IMR-90 (cell line): ENCODE measurements at places on chromosomes 3 and 15.

GRCh38 chr15:68812597-68813431, 7.9 kb downstream of the ANP32A start:
- DNase-seq: no peak

DNA sequence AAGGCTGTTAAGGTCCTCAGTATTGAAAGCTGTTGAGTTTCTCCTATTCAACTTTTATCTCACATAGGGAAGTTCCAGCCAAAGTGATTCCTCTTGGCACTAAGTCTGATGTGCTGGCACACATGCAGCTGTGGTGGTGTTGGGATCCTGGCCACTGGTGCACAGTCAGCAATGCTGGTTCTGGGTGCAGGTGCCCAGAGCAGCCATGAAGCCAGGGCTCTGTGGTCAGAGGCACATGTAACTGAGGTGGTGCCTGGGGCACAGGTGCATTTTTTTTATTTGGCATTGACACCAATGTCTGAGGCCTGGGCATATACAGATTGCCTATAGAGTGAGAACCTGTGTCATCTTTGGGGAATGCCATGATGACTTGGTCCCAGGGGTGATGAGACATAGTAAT, 271.4 kb downstream of the POLQ start:
- no peak for DNase-seq

DNA sequence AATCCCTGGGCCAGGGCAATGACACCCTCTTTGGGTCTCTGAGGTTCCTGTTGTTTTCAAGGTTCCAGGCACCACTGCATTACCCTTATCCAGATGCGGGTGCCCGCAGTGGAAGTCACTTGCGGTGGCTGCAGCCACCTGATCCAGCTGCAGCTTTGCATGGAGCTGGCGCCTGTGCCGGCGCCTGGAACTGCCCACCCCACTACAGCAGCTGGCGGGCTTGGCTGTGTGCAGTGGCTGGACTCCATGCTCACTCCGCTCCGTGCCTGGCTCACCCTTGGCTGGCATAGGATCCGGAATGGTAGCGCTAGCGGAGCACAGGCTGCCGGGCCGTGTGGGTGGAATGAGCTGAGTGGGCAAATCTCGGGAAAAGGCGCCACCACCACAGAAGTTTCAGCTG, 832.6 kb upstream of the CADM2 start:
- DNase-seq: no peak

DNA sequence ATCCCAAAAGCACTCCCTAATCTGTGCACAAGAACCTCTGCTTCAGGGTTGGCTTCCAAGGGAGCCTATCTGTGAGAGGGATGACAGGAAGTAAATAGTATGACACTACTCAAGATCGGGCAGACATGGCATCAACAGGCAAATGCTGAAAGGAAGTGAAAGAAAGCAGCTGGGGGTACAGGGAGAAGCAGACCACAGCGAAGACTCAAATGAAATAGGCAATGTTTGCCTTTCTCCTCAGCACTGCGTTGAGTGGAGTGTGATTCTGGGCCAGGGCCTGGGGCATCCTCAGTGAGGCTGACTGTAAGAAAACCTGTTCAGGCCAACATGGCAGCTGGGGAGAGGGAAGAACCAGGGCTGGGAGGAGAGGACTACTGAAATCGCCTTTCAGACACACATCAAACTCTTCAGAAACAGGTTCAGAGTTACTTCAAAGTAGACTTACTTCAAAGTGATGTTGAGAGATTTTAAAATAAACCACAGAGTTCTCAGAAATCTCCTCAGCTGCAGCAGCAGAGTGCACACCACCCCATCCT, 96.6 kb downstream of the SLC9A9 start:
- DNase-seq: no peak

- DNase-seq: peak; percentile 31
Observed at GRCh38 chr3:73601481-73601880, 23.3 kb downstream of the PDZRN3 start.

- peak; percentile 6 for DNase-seq
Observed at GRCh38 chr3:127135241-127136023, 57.5 kb upstream of the PRR23E start.

GRCh38 chr3:52537165-52537620, 788 bp downstream of the UQCC5 start:
- no peak for DNase-seq

DNA sequence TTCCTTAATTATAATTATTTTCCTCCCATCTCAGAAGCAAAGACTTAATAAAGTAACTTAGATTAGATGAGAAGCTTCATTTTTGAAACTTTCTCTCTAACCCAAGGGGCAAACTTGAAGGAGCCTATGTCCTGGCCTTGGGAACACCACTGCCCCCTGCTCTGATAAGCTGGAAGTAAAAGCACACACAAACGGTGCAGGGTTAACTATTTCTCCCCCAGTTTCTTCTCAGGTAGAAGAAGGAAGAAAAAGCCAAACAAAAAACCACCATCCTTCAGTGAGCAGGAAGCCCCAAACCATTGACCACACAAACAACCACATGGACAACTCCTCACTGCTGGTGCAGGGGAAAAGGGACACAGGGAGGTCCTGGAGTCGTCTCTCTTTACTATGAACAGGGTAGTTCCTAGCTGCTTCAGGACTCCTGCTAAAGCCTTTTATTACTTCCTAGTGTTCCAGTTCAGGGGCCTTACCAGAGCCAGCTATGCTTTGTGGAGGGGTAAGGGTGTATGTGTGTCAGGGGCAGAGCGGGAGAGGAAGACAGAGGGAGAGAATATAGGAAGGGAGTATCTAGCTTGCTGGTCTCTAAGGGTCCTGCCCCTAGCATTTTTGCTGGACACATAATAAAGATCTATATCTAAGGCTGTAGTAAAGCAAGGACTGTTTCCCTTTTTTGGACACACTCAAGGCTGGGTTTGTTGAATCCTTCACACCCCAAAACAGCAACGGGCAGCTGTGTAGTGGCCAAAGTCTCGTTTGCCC, 94.0 kb upstream of the UMPS start:
- no peak for DNase-seq

- no peak for DNase-seq
Observed at GRCh38 chr15:69591905-69592508, 139.4 kb downstream of the RPLP1 start.

- no peak for DNase-seq
Observed at GRCh38 chr3:72633534-72633933, 214.7 kb downstream of the SHQ1 start.

- peak; percentile 71 for DNase-seq
Observed at GRCh38 chr15:71448688-71449114, 333.4 kb downstream of the THSD4 start.

- DNase-seq: no peak
Observed at GRCh38 chr3:40068636-40069035, 240.9 kb upstream of the EIF1B start.

GRCh38 chr15:95194746-95195145, 963.4 kb downstream of the MCTP2 start:
- no peak for DNase-seq

DNA sequence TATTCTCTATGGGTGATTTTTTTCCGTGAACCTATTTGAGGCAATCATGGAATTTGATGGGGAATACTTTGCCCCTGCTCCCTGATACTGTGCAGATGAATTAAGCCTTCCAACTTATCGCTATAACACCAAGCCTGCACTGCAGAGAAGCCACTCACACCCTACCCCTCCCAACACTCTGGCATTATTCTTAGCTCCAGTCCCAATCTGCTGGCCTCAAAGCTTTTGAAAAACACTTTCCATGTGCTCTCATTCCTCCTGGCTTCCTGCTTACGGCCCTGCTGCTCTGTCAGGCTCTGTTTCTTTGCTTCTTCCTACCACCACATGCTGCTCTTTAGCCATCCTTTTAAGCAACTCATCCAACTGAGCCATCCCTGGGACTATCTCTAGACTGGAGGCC, 327.8 kb upstream of the SLCO3A1 start:
- DNase-seq: no peak

DNA sequence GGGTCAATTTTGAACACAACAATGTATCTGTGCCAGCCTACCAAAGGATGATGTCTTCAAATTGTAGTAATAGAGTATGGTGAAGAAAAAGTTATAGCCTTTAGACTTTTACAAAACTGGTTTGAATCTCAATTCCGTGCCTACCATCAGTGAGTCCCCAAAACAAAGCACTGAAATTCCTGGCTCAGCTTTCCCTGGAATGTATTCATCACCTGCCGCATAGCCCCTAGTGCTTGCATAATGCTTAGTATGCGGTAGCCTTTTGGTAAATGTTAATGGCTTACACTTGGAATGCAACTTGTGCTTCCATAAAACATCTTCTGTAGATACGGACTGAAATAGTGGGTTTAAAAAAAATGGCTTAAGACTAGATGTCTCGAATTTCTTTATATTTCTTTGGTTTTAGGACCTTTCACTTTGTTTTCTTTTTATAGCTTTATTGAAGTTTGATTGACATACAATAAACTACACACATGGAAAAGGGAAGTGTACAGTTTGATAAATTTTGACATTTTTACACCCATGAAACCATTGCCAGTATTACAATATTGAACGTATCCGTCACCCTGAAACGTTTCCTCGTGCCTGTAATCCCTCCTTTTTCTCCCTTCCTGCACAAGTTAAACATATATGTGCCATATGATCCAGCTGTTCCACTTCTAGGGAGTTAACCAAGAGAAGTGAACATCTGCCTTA, 12.1 kb downstream of the SACM1L start:
- no peak for DNase-seq

GRCh38 chr15:94075349-94075748, 156.0 kb upstream of the MCTP2 start:
- DNase-seq: peak; percentile 4

- DNase-seq: no peak
Observed at GRCh38 chr15:79364571-79365240, 53.8 kb downstream of the TMED3 start.

GRCh38 chr3:127803619-127804018, 18.7 kb downstream of the MGLL start:
- peak; percentile 98 for DNase-seq

DNA sequence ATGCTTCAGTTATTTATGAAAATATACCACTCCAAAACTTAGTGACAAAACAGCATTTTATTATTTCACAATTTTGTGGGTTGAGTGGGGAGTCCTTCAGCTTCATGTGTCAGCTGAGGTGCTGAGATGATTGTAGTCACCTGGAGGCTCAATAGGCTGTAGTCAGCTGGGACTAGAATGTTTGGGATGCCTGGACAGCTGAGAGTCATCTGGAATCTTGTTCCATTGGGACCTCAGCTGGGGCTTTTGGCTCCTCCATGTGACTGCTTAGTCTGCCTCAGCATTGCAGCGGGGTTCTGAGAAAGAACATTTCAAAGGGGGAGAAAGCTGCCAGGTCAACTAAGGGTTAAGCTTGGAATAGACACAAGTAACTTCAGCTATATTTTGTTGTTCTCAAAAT, 13.4 kb downstream of the STT3B start:
- peak; percentile 32 for DNase-seq

DNA sequence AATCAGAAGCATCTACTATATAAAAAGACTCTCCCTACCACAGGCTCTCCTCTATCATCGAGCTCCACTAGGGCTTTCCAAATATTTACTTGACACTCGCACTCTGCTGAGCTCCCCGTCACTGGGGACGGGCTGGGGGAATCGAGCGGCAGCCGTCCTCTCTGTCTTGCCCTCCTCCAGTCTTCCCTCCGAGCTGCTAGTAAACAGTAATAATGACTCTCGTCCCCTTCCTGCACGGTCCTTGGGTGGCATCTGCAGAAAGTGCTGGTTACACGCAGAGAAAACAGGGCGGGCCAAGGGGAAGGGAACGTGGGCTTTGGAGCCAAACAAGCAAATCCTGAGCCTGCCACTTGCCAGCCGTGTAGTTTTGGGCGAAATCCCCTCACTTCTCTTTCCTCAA, 96.6 kb downstream of the LRIG1 start:
- DNase-seq: no peak

DNA sequence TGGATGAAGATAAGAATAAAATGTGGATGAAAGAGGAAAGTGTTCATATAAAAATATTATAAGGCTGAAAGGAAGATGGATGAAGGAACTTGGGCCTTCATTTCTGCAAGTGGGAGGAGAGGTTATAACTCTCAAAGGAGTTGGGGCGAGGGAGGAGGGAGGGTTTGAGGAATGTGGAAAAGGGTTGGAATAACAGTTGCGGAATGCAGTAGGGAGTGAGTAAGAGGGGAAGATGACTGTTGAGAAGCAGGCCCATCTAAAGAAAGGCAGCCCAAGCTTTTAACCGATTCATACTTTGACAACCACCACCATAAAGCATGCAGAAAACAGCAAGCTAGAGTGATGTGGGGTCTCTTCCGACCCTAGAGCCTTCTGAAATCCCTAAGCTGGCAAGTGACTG, 8.3 kb upstream of the TM4SF4 start:
- DNase-seq: peak; percentile 90

- no peak for DNase-seq
Observed at GRCh38 chr3:74066456-74066855, 441.7 kb upstream of the PDZRN3 start.

- no peak for DNase-seq
Observed at GRCh38 chr15:101563176-101563796, 73.8 kb upstream of the PCSK6 start.

DNA sequence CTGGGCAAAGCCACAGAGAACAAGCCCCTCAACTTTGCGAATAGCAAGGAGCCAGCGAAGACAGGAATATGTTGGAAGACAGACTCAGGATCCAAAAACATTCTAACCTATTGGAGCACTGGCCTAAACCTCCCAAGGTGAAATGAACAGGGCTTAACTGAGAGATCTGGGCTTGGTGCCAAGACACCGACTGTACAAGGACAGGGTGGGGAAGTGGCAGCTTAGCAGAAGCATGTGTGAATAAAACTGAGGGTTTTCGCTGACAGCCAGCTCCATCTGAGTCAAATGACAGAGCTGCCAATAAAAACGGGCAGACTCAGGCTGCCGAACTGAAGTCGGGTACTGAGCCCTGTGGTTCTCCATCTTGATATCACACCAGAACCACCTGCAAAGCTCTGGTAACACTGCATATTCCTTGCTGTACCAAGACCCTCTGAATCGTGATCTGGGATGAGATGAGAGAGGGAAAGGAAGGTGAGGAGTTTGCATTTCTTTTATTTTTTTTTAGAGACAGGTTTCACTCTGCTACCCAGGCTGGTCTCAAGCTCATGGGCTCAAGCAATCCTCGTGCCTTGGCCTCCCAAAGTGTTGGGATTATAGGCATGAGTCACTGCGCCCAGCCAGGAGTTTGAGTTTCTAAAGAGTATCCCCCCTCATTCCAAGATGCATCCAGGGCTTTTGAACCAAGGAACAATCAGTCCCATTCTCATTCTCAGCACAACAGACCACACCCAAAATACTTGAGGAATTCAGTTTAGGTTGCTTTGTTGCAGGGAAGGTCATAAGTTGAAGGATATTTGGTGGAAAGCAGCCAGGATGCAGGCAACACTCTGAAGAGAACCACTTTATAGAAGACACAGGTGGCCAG, 6.0 kb upstream of the PLCB2 start:
- no peak for DNase-seq

DNA sequence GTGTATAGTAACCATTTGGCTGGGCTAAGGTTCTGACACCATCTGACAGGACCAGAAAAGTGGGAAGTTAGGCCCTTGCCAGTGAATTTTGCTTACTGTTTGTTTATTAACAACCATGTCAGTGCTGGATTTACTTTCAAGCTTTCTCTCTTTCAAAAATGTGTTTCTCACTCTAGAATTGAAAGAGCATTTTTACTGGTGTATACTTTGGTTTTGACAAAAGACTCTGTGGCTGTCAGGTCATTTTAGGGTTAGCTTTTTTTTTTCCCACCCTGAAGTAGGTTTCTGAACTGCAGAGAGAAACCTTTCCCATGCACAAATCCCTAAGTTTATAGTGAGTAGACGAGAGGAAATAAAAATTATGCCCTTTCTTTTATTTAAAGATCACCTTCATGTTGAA, 230.0 kb upstream of the TBC1D5 start:
- no peak for DNase-seq

GRCh38 chr3:152226176-152226575, 42.6 kb upstream of the MBNL1 start:
- DNase-seq: peak; percentile 28
